Calu3 (cell line): ENCODE measurements at places on chromosomes 11 and 22. TPM values are rescaled to one million over a fixed set of nuclear protein-coding genes. Genes with fewer than 3 reads are reported as not detected.
A peak's percentile ranks its signal among the peaks of the same experiment; 100 is the strongest.

DNA sequence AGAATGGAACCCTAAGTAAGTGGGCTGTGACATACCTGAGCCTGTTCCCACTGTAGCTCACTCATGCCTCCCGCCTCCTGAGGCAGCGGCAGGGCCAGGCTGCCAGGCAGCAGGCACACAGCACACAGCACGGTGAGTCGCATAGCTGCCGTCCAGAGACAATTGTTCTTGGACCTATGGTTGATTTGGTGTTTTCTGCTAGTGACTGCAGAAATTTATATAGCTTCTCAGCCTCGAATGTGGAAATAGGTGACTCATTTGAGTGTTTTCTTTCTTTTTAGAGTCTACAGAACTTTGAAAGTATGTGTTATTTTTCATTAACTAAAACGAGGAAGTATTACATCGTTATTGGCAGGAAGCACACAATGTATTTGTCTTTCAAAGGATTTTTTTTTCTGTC is at the start of gene MMP7:
Gene MMP7 (minus strand): TSS at position 190 of the 400 bp plus-strand sequence. CDS start 47 bp downstream, at position 143.
- peak; percentile 53 for DNase-seq

Gene RGL4
- total RNA-seq = not detected in 2 replicates

GRCh38 chr11:57290288-57290687 is 34.5 kb downstream of the TNKS1BP1 start:
- DNase-seq = no peak

GRCh38 chr11:78708388-78708787 is 133.7 kb upstream of the NARS2 start:
- no peak for DNase-seq

- no peak for DNase-seq
Measured at GRCh38 chr11:31806186-31806927, 4.8 kb downstream of the PAX6 start.

GRCh38 chr11:79087238-79087960 is 353.4 kb downstream of the TENM4 start:
- no peak for DNase-seq

GRCh38 chr11:120383518-120384155 is 47.4 kb downstream of the ARHGEF12 start:
- DNase-seq = no peak

GRCh38 chr11:75535071-75535470 is 9.3 kb upstream of the GDPD5 start:
- no peak for DNase-seq

Gene OR52I2
- not detected in 2 replicates for total RNA-seq

DNA sequence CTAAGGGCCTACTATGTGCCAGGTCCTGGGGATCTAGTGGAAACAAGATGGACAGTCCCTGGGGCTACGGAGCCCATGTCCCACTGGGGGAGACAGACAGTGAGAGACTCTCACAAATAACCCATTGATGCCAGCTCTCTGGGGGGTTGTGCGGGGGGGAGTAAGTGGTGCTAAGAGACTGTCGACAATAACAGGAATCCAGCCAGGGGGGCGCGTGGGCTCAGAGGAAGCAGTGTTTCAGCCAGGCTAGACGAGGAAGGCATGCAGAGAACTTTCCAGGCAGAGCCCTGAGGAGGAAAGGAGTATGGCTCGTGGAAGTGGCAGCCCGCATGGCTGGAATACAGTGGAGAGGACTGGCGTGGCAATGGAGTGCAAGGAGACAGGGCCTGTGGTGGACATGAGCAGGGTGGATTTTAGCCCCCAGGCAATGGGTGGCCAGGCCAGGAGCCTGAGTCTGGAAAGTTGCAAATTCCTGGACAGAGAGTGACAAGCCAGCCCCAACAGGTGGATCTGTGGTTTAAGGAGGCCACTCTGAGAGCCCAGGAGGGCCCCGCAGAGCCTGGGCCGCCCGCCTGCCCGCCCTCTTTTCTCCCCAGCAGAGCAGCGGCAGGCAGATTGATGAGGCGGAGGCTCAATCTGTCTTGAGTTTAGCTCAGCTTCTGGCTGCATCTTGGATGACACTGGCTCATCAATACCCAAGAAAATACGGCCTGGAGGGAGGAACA is 40.0 kb upstream of the TCF20 start:
- no peak for DNase-seq
